ENCODE measurements at places on chromosomes 11 and 22.

GRCh38 chr22:44639891-44640617 is 62.0 kb upstream of the PRR5 start:
- DNase-seq = no peak

DNA sequence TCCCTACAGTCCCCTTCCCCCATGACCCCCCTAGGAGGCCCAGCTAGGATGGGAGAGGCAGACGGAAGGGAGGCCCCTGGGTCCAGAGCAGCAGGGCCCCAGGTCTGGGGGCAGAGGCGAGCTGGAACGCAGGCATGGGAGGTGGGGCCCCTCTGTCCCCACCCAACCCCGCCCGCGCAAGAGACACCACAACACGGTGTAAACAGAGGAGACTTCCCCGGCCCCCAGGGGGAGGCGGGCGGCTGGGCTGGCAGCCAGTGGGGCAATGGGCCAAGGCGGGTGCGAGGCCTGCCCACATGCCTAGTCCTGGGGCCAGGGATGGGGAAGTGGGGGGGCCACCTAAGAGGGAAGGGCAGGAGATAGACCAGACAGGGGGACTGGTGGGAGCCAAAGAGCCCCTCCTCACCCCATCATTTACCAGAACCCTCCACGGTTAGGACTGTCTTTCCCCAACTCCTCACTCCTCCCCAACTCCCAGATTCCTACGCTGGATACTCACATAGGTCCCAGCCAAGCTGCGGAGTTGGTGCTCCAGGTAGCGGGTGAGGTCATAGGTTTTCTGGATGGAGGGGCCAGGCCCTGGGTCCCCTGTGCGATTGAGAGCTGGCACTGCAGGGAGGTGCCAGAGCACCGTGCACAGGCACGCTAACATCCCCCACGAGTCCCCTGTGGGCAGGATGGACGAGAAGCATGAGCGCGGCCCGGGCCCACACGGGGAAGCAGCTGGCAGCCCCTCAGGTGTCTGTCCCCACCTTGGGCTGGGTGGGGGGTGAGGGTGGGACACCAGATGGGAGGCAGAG is 6.2 kb downstream of the CLCF1 start:
- no peak for DNase-seq

- peak; percentile 39 for DNase-seq
These were observed 740 bp downstream of the FADS1 start for GRCh38 chr11:61815790-61816735.

- DNase-seq = no peak
These were observed 17.3 kb downstream of the PGM2L1 start for GRCh38 chr11:74380746-74381439.

Measured in activated T-helper 1 cell treated with Interleukin-2 at 50 U/mL for 16 hours (primary cell).